ENCODE measurements at places on chromosomes 7 and 10. TPM values are rescaled to one million over a fixed set of nuclear protein-coding genes. Genes with fewer than 3 reads are reported as not detected.
A peak's percentile ranks its signal among the peaks of the same experiment; 100 is the strongest.

Gene CPED1
- 13.8 TPM for total RNA-seq

Gene CHST3
- 21.3 TPM for total RNA-seq

Gene RPEL1
- total RNA-seq = not detected

Gene MKI67
- total RNA-seq = 4.0 TPM

Gene COL28A1
- total RNA-seq = 1.5 TPM

Gene SPDYE5
- total RNA-seq = not detected

Gene CALN1
- total RNA-seq = not detected

- DNase-seq = no peak
These were observed 242.0 kb downstream of the AUTS2 start for GRCh38 chr7:69840248-69840647.

DNA sequence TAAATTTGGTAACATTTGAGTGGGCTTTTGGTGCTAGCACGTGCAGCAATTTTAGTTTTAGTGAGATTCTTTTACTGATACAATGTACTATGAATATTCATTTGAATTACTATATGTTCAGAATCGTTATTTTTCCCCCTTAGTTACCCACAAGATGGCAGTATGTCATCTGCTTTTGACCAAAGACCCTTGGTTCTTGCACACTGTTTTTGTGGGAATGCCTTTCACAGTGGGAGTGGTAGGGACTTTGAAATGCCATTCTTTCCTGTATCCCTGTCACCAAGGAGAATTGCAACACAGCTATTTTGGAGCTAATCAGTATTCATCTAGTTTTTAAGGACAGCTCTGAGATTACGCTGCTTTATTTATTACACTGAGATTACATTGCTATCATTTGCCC, 40.6 kb downstream of the SEC23IP start:
- DNase-seq = no peak

DNA sequence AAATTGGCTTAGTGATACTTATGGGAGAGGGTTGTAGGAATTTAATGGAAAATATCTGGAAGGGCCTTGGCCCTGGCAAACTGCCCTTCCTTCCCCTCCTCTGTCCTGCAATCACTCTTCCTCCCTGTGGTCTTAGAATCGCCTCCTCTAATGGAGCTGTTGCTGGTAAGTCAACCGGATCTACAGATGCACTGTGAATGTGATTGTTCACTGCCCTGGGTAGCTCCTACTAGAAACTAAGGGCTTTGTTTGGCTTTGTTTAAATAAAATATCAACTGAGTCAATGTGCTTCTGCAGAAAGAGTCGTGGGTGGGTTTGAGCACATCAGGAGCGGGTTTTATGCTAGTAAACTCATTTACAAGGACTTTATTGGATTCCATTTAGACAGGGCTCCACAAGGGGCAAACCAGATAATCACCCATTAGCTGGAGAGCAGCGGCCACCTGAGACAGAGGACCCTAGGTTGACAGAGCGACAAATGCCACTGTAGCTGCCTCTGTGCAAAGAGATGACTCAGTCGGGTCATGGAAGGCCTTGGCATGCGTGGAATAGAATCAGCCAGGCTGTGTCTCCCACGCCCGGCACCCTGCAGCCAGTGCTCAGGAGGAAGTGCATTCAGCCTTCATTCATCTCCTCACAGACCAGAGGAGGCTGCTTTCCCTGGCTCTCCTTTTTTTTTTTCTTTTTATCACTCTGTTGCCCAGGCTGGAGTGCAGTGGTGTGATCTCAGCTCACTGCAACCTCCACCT, 97.9 kb downstream of the GAD2 start:
- DNase-seq = no peak

GRCh38 chr7:919924-920341, 34.5 kb downstream of the ADAP1 start:
- no peak for DNase-seq

DNA sequence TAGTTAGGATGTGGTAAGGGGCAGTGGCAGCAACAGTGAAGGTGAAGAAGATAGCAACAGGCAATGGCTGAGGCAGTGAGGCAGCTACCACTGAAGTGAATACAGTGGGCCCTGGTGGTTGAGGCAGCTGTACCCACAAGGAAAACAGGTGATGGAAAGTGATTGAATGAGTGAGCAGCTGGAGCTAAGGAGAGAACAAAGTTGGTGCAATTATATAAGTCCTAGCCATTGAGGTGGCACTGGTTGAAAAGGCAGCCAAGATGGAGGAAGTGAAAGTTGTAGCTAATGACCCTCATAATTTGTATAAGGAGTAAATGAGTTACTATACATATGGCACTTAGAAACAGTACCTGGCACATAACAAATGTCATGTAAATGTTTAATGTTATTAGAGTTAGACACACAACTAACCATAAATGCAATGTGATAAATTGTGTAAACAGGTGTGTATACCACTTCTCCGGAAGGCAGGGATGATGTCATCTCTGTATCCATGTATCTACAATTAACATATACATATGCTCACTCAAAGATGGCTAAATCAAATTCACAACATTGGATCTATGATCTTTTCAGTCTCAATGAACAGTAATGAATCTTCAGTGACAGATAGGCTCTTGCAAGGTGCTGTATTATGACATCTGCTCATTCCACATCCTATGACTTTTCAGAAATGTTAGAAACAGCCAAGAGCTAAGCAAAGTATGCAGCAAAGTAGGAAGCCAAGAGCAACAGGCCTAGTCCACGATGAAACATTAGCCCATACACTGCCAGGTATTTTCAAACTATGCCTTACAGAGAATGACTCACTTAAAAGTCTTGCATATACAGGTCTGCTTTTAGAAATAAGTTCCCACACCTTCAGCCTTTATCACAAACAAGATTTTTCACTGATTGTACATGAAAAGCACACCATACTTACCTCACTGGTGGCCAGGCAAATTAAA, 10.7 kb downstream of the XPNPEP1 start:
- no peak for DNase-seq

- DNase-seq = no peak
These were observed 10.9 kb downstream of the PWWP2B start for GRCh38 chr10:132407846-132408278.

DNA sequence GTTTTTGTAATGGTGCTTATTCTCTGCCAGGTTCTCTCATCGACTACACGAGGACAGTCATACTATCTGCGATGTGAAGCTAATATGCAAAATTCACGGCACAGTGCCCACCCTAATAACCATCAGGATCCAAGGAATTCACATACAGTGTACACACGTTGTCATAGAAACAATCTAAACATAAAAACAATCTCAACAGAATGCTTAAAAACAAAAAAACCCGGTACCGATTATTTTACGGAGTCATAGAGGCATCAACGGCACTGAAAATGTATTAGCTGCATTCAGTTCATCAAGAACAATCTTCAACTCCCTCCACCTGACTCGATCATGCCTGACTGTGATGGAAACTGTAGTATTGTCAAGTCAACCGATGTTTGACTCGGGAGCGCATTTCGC, 628 bp downstream of the MRPS33 start:
- no peak for DNase-seq

DNA sequence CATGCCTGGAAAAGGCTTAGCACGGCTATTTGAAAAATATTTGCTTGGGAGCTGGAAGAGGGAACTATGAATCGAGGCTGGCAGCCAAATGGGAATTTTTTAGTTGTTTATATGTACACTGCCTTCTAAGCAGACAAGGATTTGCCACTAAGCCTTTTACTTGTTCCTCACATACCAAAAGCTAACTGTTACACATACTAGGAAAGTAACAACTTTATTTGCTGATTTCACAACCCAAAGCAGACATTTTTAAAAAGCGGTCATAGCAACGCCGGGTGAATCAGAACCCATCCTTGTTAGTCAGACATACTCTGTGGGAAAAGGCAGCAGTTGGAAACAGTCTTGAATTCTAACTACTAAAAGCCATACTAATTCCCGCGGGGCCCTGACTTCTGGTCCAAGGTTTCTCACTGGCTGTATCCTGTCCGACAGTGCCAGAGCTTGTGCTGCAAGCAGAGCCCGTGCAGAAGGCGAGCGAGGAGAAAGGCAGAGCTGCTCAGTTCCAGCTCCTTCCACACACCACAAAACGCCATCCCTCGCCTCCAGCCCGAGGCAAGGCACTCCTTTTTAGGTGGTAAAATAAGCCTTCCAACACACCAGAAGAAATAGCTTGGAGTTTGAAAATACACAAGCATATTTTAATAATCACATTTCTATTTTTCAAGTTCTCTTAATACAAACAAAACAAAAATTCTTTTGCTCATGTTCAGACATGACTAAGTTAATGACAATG, 89.2 kb downstream of the RNF216 start:
- DNase-seq = peak; percentile 96

DNA sequence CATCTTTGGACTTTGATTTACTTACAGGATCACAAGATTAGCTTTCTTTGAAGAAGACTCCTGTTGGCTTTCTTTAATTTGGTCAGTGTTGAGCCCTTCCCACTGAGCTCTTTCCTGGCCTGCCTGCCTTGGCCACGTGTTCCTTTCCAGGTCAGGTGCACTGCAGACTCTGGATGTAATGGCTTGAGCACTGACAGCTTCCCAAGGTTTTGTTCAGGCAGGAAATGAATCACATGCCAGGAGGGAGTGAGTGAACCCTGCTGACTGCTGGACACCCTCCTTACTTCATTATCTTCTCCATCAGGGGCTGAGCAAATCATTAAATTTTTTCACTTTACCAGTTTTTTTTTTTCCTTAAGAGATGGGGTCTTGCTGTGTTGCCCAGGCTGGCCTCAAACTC, 29.8 kb downstream of the SNX10 start:
- no peak for DNase-seq

DNA sequence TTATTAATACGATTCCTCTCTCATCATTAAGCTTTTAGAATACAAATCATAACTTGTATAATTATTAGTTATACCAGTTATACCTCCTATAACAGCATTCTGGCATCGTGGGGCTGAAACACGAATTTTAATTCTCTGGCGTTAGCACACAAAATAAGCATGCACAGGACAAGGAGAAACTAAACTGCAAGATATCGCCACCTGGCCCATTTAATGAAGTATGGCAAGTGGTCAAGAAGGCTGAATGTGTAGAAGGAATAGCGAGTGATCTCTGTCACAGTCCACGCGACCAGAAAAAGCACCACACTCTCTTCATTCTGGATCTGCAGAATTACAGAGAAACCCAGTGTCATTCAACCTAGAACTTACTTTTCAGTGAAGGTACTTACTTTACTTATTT, 18.1 kb downstream of the HACD1 start:
- DNase-seq = no peak

DNA sequence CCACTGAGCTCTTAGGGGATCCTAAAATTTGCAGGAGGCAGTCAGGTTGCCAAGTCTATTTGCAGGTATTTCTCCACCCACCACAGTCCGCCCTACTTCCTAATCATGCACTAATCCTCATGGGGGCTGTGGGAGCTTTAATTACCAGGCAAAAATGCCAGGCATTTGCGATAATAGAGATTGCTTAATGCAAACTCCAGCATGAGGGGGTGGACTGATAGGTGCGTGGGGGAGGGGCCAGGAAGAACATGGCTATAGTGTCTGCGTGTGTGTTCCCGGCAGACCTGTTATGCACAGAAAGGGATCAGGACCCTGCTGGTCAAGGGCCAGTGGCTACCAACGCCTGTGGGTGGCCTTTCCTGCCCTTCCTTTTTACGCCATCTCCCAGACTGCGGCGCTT, 15.6 kb upstream of the AQP1 start:
- DNase-seq = no peak
